ENCODE measurements at places on chromosomes 12 and 14.

DNA sequence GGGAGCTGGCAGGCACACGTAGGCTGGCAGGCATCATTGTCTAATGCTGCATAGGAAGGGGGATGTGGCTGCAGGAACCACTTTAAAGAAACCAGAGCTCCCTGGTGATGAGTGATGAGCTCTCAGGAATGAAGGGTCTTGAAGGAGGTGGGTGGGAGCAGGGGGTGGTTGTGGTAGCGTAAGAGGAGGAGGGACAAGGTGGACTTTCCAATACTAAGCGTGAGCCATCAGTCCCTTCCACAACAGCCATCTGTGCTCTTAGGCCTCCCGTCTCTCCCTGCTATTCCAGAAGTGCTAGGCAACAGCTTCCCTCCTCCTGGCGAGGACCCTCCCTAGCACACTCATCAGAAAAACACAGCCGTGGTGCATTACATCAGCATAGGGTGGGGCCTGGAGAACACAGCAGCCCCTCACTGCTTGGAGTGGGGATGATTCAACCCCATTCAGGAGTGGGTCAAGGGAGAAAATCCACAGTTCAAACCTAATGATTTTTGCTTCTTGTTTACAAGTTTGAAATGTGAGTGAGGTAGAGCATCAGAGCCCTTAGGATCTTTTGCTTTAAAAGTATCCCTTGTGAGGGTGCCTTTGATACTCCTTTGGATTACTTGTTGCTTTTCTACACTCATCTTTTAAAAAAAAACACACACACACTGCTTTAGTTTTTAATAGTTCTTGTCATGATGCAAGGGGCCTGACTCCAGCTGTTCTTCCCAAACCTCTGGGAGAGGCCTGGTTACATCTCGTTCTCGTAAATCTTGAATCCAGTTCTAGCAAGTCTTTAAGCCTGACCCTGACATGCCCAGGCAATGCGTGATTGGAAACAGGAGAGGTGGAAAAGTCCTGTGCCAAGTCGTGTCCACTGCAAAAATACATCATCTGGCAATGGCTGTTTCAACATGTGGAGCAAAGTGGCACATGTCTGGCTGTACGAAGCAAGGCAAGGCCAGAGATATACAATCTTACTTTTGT, 356.4 kb upstream of the DDHD1 start:
- H3K4me1 ChIP-seq: no peaks in the 10 kb centered on the region
- peak; percentile 73 for DNase-seq
- H3K27ac ChIP-seq: peak overlapping the region; percentile 37
- no peaks in the 10 kb centered on the region for H3K36me3 ChIP-seq

DNA sequence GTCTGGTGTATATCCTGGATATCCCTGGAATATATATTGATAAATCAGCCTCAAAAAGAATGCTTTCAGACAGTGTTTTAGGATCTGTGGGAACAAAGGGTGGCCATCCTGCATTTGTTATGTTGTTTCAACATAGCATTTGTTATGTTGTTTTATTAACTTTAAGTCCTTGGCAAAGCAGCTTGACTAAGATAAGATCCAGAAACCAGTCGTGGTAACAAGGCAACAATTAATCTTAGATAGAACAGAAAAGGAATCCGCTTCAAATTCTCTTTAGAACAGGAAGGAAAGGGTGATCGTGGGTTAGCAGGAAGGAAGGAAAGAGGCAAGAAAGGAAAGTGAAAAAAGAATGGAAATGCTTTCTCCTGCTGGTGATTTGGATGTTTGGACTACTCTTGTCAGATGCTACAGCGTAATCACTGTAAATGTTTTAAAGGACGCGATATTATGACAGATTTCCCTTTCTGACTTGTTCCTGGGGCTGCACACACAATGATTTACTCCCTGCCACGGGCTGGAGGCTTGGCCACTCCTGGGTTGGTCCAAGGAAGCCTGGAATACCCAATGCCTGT, 443.3 kb downstream of the DPF3 start:
- no peaks in the 10 kb centered on the region for H3K27me3 ChIP-seq
- no peak overlapping the region for H3K27ac ChIP-seq
- no peaks in the 10 kb centered on the region for H3K4me1 ChIP-seq
- no peak overlapping the region for H3K4me3 ChIP-seq
- no peak for DNase-seq

DNA sequence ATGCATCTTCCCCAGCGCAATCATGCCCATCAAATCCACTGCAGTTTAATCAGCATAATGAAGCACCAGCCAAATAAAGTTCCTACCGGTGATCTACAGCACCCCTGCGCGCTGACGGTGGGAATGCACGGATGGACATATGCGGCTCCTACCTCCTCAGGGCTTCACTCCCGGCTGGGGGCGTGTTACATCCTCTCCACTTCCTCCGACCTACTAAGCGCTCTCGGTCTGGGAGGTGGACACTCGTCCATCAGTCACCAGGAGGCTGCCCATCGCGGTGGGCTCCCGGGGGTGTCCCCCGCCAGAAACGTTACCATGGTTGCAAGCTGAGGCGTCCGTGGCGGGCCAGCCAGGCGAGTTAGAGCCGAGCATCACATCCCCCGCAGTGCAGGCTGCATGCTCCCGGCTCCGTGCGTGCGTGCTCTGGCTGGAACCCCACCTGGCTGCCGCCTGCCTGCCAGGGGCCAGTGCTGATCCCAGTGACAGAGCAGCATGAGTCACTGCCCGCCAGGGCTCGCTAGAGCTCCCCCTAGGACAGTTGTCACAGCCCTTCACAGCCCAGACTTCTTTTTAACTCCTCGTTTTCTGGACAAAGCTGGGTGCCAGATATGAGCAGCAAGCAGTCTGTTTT, 73.0 kb downstream of the CIT start:
- no peaks in the 10 kb centered on the region for H3K27me3 ChIP-seq
- DNase-seq: peak; percentile 51
- no peak overlapping the region for H3K4me3 ChIP-seq

DNA sequence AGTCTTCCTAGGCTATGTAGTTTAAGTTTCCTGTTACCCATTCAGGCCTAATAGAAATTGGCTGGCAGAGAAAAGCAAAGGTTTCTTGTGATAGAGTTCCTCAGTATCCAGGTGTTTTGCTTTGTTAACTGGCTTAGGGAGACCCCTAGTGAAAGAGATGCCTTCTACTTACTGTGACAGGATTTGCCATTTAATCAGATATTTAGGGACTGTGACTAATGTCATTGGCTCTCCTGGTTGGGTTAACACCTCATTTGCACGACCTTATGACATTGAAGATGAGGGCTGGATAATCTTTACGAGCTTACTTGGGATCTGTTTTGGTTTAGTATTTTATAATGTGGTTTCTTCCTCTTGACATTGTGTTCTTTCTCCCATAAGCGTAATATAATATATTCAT, 5.8 kb downstream of the MON2 start:
- H3K36me3 ChIP-seq: no peaks in the 10 kb centered on the region
- no peak overlapping the region for H3K4me3 ChIP-seq
- no peaks in the 10 kb centered on the region for H3K27me3 ChIP-seq
- no peak overlapping the region for H3K27ac ChIP-seq
- H3K4me1 ChIP-seq: no peaks in the 10 kb centered on the region

GRCh38 chr12:92424338-92424737, 278.5 kb upstream of the PLEKHG7 start:
- no peaks in the 10 kb centered on the region for H3K36me3 ChIP-seq

GRCh38 chr14:104702673-104703072, 13.3 kb downstream of the INF2 start:
- no peaks in the 10 kb centered on the region for H3K27me3 ChIP-seq

- H3K4me1 ChIP-seq: no peaks in the 10 kb centered on the region
- no peak for DNase-seq
- no peaks in the 10 kb centered on the region for H3K36me3 ChIP-seq
- no peak overlapping the region for H3K4me3 ChIP-seq
- no peak overlapping the region for H3K27ac ChIP-seq
These were observed 87.6 kb upstream of the EGLN3 start for GRCh38 chr14:34038358-34039057.

DNA sequence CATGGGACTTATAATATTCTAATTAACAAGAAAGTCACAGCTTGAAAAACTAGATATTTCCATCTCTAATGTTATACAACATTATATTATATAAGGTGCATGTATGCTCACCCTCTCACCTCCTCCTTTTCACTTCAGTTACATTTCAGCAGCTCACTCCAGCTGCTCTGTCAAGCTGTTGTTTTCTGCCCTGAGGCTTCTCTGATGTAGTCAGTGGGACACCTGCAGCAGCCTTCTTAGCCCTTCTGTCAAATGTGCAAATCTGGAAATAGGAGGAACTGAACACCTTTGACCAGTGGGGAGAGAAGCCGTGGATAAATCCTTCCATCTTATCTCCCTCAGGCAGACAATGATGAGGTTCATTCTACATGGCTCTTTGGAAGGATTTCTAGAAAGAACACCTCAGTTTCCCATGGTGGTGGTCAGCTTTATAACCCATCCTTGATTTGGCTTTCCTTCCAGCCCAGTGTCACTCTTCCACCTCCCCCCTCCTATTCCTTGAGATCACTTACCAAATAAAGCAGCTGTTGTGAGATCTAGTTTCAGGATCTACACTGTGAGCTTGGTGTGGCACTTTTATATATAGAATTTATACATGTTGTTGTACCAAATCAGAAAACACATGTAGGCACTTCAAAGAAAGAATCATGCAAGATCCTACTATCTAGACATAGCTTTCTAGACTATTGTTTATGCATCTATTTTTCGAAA, 79.6 kb upstream of the STK38L start:
- no peak for DNase-seq
- H3K27me3 ChIP-seq: no peaks in the 10 kb centered on the region
- no peak overlapping the region for H3K27ac ChIP-seq
- H3K4me1 ChIP-seq: no peaks in the 10 kb centered on the region
- no peak overlapping the region for H3K4me3 ChIP-seq

Data from prostate gland (tissue), 2 donors.